Cerebellar nuclear complex (tissue), 1 donor: ENCODE measurements at places on chromosomes 5 and 9.

GRCh38 chr9:71619926-71620325 is 148.4 kb downstream of the CEMIP2 start:
- no peak for DNase-seq

DNA sequence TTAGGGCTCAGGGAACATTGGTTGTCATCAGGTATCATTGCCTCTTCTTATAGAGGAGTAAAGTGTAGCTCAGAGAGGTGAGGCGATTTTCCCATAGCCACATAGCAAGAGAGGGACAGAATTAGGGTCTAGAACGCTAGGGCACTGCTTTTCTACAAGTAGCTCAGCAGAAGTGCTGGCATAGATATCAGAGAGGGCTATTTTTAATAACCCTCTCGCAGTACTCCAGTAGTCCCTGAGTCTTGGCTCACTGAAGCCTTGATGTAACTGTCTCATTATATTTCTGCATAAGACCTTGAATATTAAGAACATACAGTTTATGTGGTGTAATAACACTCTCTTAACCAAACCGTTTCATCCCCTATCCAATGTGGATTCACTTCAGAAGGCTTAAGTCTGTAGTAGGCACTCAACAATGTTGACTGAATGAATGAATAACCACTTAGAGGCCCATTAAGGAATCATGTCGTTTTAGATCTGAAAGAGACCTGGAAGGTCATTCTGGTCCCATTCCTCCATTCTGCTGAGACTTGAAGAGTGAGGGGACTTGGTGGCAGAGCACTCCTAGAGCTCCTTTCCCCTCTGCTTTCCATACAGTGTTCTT is 4.7 kb upstream of the FRMPD1 start:
- no peak for DNase-seq

DNA sequence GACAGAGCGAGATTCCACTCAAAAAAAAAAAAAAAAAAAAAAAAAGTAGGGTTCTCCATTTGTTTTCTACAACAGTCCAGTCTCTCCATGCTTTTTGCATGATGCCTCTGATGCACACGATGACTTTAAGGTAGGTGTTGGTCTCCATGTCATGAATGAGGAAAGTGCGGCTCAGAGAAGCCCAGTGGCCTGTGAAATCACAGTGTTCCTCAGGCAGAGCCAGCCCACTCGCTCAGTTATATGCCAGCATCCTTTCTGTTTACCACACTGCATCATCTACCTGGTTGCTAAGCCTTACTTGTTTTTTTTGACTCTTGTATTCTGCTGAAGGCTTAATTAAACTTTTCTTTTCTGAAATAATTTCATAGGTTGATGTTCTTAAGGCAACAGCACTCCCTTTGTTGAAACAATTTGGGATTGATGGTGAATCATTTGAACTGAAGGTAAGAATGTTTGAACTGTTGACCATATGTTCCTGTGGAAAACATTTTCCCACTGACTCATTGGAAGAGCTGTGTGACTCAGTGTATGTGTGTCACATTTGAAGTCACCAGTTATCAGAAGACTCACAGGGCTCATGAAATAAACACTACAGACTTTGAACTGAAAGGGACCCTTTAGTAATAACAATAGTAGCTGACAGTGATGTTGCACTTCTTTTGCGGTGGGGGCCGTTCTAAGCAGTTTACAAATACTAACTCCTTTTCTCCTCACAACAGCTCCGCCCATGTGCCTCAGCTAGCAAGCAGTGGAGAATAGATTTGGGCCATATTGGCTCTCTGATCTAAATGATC is 40.2 kb downstream of the RCL1 start:
- no peak for DNase-seq

- no peak for DNase-seq
Observed at GRCh38 chr9:106878934-106879333, 16.0 kb downstream of the ZNF462 start.

- DNase-seq: no peak
Observed at GRCh38 chr5:61916621-61917620, 389.1 kb upstream of the KIF2A start.

DNA sequence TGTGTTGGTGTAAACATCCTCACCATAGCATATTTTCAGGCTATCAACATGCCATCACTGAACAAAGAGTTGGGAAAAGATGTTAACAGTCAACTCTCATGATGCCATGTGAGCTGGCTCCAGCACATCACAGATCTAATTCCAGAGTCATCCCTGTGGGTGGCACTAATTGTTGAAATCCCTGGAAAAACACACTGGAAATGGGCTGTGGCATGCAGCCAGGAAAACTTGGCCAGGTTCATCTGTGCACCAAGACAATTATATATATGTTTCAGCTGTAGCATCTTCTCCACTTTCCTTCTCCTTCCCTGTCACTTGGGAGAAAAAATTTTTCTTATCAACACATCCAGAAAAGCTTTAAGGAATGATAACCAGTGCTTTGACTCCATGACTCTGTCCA is 313.7 kb downstream of the TRIM32 start:
- DNase-seq: no peak

- no peak for DNase-seq
Observed at GRCh38 chr5:34525761-34526160, 130.4 kb upstream of the RAI14 start.

DNA sequence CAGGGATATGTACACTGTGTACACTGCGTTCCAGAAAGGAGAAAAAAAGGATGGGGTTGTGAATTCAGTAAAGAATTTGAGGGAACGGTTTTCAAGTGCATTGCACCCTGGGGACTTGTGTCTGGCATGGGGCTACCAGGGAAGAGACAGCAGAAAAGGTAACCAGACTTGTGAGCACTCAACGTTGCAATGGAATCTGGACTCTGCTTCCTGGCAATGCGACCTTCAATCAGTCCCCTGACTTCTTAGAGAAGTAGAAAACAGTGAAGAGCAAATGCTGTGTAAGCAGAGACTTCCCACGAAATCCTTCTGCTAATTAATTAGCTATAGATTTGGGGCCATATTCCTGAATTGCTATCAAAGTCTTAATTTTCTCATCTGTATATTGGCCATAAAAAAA is 36.3 kb downstream of the MACIR start:
- DNase-seq: no peak

DNA sequence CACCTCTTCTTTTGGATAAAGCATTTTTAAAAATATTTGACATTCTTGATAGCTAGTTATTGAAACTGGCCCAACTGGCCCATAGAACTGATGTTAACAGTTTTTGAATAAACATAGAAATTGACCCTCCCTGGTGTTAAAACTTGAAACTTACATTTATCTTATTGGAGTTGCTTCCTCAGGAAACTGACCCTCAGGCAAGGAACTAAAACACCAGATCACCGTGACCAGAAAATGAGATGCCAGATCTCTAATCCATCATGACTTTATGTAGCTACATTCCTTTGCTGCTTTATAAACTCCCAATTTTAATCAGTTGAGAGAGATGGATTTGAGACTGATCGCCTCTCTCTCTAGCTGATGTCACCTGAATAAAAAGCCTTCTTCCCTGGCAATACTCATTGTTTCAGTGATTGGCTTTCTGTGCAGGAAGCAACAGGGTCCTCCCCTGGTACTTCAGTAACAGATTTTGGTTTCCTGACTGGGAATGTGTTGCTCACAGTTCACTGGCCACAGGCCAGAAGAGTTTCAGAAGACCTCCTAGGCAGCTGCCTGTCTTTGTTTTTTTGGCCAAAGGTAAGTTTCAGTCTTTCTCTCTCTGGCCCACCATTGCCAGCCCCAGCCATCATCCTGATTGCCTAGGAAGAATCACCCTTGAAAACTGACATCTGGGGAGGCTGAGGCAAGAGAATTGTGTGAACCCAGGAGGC is 212.4 kb downstream of the DTWD2 start:
- DNase-seq: no peak

DNA sequence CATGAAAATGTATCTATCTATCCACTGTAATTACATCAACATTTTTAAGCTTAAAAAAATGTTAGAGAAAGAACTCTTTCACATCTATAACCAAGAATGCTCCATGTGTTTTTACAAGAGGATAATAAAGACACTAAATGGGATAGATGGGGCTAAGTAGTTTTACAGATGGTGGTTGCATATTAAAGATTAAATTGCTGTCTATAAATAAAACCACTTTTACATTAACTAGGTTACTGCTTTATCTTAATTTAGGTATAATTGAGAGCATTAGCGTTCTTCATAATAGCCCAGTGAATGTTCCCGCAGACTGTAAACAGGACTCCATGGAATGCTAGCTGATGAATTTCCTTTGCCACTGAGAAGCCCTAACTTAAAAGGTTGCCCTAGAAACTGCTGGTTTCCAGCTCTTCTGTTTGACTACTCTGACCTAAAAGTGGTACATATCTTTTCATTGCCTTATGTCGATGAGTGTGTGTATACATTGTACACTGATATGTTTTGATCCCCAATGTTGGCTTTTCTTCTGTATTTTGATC is 117.9 kb downstream of the SGCD start:
- no peak for DNase-seq

DNA sequence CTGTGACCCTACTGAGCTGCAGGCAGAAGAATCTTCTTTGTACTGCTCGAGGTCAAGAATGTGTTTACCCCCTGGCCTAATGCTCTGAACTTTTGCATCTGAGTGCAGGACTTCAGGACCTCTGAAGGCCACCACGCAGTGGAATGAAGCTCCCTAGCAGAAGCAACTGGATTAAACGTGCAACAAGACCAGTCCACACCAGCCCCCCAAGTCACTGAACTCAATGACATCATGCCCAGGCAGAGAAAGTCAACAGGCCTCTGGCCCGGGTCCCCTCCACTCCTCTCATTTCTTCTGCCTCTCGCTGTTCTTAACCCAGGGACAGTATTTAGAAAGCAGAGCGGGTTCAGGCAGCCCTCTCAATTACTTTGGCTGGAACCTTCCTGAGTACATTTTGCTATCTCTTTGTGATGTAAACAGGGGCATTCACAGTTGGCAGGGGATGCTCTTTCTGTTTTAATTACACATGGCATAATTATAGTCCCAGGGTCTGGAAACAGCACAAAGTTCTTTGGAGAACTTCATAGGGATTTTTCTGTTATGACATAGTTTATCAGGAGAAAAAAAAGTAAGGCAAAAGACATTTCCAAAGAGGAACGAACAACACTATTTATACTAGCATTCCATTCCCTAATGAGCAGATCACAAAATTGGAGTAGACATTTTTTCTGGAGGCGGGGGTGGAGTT is 108.2 kb upstream of the SPATA31D4 start:
- no peak for DNase-seq
